Activated naive CD4-positive, alpha-beta T cell treated with anti-CD3 and anti-CD28 coated beads, Interleukin-2, amount 10 ng/mL, durations not matched to agents 5 hours and 36 hours (primary cell): ENCODE measurements at places on chromosomes 4 and X. TPM values are rescaled to one million over a fixed set of nuclear protein-coding genes. Genes with fewer than 3 reads are reported as not detected.

Gene FRMPD4
- total RNA-seq, result not detected

Gene VEGFC
- total RNA-seq, result not detected

Gene SLITRK2
- not detected for total RNA-seq

Gene KDM5C
- total RNA-seq, result 78.5 TPM

Gene ADH7
- not detected for total RNA-seq

Gene FAM114A1
- 1.6 TPM for total RNA-seq

Gene ZDHHC15
- total RNA-seq, result 0.22 TPM

Gene BMX
- total RNA-seq, result not detected

Gene TRIM61
- 1.9 TPM for total RNA-seq
